ENCODE measurements at places on chromosomes 7 and 10.

GRCh38 chr10:22655312-22655981 lies 58.9 kb downstream of the PIP4K2A start:
- no peak for DNase-seq

GRCh38 chr10:28558923-28559508 lies 26.1 kb downstream of the WAC start:
- DNase-seq = no peak

GRCh38 chr7:41699516-41699915 lies 3.4 kb downstream of the INHBA start:
- DNase-seq = no peak

DNA sequence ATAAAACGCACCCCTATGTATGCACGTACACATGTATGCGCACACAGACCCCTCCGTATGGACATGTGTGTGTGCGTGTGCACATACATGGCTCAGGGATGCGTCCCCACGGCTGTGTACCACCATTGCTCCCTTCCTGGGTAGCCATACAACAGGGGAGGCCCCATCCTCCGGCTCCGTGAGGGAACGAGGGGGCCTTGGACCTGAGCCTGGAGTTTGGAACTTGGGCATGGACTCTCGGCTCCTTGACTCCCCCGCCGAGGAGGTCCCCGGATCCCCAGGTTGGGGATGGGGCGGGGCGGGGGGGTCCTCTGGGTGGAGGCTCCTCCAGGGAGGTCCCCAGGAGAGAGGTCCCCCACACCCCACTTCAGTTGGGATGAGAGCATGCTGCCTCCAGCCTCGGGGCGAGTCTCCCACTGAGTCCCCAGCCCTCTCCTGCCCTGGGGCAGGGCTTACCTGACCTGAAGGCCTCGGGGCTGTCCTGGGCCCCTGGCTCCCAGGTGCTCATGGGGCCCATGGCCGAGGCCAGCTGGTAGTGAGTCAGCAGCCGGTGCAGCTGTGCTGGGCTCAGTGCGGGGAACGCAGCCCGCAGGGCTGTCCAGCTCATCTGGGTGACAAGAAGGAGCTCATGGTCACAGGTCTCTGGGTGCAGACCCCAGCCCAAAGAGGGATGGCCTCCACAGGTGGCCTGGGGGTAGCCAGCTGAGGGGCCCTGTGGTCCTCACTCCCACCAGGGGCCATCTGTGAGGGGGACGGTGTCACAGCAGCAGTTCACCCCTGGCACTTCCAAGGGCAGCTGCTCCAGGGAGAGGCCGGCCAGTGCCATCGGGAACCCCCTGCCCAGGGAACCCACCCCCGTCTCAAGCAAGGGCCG lies 29.9 kb downstream of the AP5Z1 start:
- no peak for DNase-seq

GRCh38 chr7:29360633-29361625 lies 166.4 kb downstream of the CHN2 start:
- no peak for DNase-seq

GRCh38 chr7:117110480-117111315 lies 157.4 kb downstream of the ST7 start:
- DNase-seq = no peak

GRCh38 chr10:97713339-97713825 lies at the start of gene MARVELD1:
Gene MARVELD1 (plus strand): TSS chr10:97713730. CDS start chr10:97713877, 147 bp downstream.
- DNase-seq = no peak

- no peak for DNase-seq
These were observed 188.7 kb downstream of the DNAJB6 start for GRCh38 chr7:157525491-157525915.

Measured in stimulated activated CD8-positive, alpha-beta memory T cell treated with anti-CD3 and anti-CD28 coated beads, Interleukin-7, amount 100 ng/mL, for 1 hour (primary cell).